NCI-H345 (cell line): ENCODE measurements at places on chromosomes 6 and 20.

DNA sequence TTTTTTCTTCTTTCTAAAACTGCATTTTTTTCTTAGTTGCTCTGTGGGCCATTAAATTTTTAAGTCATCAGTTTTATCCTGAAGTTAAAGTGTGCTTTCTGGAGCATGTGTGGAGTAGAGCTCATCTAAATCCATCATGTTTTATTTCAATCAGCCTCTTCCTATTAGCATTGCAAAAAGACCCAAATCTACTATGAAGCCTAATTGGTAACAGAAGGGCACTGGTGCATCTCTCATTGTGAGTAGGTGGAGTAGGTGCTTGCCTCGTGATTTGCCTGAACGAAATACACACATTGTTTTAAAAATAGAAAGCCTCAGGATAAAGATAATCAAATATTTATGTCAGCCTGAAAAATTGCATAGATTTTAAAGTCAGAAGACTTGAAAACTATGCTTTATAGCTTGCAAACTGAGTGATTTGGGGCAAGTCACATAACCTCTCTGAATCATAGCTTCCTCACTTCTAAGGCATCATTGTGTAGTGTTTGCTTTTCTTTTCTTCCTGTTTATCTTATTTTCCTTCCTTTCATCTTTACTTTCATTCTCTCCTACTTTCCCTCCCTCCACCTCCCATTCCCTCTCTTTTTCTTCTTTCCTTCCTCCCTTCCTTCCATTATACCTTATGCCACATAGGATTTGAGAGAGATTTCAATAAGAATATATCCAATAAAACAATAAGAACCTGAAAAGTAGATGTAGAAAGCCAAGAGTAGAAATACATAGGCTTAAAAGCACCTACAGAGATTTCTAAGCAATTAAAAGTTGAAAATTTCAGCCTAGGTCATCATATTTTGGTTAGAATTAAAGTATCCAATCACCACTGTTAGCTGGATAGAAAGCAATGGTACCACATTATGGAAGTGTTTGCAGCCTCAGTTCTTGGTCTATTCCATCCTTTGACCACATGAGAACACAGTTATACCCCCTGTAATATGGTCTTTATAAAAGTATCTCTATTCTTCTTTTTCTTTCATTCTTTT lies 49.6 kb upstream of the RNF146 start:
- DNase-seq: no peak

DNA sequence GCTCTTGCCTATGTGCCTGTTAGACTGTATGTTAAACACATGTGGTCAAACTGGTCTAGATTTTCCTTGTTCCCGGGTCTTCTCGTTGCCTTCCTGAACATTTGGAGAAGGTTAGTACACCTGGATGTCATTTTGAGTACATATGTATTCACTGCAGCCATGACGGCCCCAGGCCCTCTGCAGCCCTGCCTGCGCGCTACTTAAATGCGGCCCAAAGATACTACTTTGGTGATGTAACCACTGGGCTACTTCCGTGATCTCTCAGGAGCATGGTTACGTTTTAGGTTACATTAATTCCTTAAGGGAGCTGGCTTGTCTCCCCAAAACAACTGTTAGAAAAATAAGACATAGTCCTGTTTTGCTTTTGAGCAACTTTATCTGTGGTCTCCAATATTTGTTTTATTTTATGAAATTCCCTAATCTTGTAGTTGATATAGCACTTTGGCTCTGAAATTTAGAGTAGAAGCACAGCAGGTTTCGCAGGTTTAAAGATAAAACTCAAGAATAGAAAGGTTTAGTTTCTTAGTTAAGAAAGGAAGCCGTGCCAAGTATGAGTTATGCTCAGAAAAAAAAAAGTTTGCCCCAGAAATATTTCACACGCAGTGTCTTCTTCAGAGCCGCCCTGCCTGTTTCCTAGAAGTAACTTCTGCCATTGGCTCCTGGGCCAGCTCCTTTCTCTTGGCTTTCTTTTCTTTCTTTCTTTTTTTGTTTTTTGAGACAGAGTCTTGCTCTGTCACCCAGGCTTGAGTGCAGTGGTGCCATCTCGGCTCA lies 38.1 kb downstream of the TIAM2 start:
- DNase-seq: no peak

DNA sequence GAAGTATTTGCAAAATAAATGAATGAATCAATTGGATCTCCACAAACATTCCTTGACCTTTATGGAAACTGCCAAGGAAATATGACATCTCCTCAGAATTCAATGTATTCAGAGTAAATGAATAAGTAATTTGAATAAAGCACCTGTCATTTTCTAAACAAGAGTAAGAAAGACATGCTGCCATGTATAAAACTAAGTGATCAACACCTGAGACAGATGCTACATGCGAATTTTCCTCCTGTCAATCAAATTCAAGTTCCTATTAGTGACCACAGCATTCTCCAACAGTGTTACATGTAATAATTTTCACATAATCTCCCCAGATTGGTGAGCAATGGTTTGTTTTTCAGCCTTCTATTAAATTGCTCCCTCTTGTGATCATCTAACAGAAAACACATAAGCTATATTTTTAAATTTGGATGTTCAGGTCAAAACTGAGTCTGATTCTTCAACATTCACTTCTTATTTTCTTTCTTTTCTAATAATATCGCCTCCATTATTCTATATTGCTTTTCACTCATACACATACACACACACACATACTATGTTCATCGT lies 163.2 kb upstream of the RNF217 start:
- DNase-seq: no peak

DNA sequence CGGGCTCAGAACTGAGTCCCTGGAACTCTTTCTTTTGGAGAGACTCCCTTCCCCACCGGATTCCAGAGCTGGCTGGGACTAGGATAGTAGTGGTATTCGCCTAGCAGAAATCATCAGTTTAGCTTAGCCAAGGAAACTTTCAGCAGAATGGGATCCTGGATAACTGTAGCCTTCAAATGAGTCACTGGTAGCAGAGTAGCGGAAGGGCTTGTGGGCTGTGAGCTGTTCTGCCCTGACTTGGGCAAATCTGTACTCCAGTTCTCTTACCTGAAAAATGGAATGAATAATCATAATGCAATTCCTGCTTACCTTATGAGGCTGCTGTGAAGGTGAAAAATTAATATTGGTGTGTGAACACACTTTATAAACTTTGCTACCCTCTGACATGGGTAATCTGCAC lies 244.3 kb upstream of the CHD6 start:
- DNase-seq: no peak

DNA sequence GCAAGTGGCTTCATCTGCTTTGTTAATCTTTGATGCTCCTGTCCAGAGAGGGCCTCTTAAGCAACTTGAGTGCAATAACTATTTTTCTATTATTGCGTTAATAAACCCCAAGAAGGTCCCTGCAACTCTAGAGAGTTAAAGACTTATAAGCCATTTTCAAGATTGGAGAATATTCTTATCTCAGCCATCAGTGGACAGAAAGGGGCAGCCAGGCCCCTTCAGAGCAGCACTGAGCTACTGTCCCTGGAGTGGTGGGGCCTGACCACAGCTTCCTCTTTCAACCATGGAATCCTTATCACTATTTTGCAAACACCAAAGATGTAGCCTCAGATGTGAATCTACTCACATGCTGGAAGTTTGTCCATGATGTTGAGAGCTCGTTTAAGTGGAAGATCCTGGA lies 2.8 kb upstream of the MAS1L start:
- no peak for DNase-seq

DNA sequence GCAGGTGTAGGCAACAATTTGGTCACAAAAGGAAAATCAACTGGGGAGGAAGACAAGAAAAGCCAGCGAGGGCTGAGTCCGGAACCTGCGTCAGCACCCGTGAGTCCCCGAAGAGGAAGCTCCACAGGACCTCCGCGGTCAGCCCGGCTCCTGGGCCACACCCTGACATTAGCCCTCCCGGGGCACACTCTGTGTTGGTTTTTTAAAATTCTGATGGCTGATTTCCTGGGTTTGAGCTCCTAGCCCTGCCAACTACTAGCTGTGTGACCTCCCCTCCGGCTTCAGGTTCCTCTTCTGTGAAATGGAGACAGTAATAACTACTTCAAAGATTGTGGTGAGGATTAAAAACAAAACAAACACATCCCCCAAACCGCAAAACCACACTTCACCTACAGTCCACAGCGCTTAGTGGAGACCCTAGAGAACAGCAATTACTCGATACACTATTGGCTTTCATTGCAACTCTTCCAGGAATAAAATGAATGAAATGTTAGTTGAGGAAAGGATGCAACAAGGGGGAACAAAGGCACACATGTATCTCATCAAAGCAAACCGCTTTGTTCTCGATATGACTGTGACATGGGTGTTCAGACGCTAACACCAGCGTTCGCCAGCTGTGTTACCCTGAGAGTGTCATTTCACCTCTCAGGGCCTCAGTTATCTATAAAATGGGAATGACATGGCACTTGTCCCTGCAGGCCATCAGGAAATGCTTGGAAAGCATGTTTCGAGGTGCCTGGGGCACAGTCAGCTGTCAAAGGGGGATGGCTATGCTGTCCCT lies 985 bp downstream of the ZBP1 start:
- no peak for DNase-seq

DNA sequence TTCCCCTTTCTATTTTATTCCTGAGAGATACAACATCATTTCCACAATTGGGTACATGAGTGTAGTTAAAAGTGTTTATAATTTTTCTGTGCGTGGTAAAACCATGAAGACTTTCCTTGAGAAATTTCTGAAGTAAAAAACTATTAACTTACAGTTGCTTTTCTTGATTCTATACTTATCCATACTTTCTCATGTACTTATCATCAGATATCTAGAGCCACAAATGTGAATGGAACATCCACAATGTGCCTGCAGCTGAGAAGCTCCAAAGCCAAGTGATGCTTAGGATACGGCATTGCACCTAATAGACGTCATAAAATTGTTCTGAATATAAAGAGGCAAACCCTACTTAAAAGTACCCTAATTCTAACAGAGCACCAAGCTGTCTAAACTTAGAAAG lies 2.9 kb downstream of the FILIP1 start:
- no peak for DNase-seq

GRCh38 chr6:44257025-44257752 lies at the start of gene SLC35B2:
TSS of gene SLC35B2 (minus strand) at chr6:44257528. CDS start at chr6:44257410, 118 bp downstream.
- DNase-seq: peak; percentile 81

- no peak for DNase-seq
Observed at GRCh38 chr6:44201638-44202303, 15.0 kb upstream of the MYMX start.

DNA sequence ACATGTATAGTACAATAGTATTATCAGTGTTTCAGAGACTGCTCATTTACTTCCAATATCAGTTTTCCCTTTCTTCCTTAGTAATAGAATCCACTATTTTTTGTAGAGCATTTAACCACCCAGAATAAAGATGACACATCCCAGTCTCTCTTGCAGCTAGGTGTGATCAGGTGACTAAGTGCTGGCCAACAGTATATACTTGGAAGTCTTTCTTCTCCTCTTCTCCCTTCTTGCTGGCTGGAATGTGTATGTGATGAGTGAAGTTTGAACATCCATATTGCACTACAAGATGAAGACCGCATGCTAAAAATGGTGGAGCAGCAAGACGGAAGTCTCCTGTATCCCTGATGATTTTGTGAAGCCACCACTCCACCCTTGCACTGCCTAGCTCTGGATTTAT lies 14.5 kb upstream of the BTBD9 start:
- no peak for DNase-seq

DNA sequence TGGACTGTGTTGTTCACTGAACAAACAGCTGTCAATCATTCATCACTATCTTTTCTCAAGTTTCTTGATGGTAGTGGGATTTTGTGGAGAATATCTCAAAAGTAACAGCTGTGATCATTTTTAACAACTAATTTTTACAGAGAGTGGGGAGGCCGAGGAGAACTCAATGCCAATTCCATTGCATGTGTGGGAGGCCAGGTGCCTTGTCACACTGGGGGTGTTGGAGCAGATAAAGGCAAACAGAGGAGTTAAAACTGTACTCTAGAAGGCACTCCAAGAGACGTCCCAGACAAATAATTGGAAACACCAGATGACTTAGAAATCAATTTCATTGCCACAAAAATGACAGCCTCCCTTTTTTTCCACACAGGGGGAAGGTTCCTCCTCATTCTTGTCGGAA lies 267.2 kb upstream of the PLCB4 start:
- no peak for DNase-seq

DNA sequence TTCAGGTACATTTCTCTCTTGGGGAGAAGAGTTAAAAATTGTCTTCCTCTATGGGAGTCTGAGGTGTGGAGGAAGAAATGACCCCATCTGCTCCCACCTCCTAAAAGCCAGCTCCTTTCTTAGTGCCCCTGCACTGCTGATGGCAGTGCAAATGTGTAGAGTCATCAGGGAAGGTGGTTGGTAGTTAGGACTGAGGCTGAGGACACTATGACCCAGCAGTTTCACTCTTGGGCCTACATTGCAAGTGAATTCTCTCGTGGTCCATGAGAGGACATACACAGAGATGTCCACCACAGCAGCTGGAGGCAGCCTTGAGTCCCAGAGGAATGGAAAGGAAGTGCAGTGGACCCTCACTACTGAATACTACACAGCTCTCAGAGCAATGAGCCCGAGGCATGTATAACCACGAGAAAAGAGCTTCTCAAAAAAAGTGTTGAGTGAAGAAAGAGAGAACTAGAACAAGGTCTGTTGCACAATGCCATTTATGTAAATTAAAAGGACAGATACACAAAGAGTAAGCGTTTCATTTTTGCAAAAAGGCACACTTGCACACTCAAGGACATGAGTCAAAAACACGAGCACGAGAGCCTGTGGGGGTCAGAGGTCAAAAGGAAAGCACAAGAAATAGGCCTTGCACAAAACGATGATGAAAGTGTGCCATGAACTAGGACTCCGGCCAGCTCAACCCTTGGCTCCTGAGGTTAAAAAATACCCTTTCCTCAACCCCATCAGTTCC lies 308.2 kb upstream of the PRND start:
- no peak for DNase-seq

DNA sequence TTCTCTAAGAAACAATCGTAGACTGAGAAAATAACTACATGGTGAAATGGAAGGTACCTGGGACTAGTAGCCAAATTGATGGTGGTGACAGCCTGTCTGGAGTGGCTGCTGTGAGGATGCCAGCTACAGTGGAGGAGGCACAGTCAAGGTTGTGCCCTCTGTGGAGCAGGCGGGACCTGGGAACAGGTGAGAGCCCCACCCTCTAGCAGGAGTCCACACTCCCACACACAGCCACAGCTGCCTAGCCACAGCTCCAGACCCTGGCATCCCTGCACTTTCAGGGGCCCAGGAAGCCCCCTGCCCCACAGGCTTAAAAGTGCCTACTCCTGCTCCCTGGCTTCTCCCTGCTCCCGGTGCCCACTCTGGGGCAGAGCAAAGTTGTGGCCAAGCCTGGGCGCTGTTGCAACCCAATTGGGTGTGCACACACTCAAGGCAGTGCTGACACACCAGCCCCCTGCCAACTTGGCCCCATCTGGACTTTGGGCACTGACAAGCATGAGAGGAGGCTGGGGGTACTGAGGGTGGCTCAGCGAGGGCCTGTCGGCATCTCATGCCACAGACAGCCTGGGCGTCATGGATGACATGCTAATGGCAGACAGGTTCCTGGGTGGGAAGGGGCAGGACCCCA lies 548.7 kb downstream of the TBC1D32 start:
- DNase-seq: no peak

GRCh38 chr6:16205377-16206144 lies 32.8 kb upstream of the GMPR start:
- DNase-seq: no peak
